K562 (cell line): ENCODE measurements at places on chromosomes 3 and 15. TPM values are rescaled to one million over a fixed set of nuclear protein-coding genes. Genes with fewer than 3 reads are reported as not detected.

Gene TLR9
- not detected in 2 replicates for total RNA-seq

Gene IMPG2
- 0.09 and 0.13 TPM in 2 replicates for total RNA-seq

Gene ST8SIA2
- total RNA-seq = not detected in 2 replicates

Gene FBXO40
- not detected in 2 replicates for total RNA-seq

Gene SLC12A8
- 0.33 TPM in 1 of 2 replicates, not detected in the other for total RNA-seq

Gene HMCES
- total RNA-seq = 34.7 and 42.6 TPM in 2 replicates

Gene VIPR1
- 0.34 and 0.38 TPM in 2 replicates for total RNA-seq

Gene GPR156
- 0.09 and 0.11 TPM in 2 replicates for total RNA-seq

Gene DAZL
- not detected in 2 replicates for total RNA-seq

Gene CADM2
- total RNA-seq = 0.92 and 0.95 TPM in 2 replicates

Gene CD86
- 0.07 and 0.16 TPM in 2 replicates for total RNA-seq

Gene TMEM62
- 10.6 and 11.9 TPM in 2 replicates for total RNA-seq

Gene CLSTN2
- 0.02 TPM in 2 replicates for total RNA-seq

Gene CCNB2
- 90.4 and 97.2 TPM in 2 replicates for total RNA-seq

Gene ABHD6
- total RNA-seq = 2.9 and 3.2 TPM in 2 replicates

Gene TEX55
- total RNA-seq = not detected in 2 replicates

Gene B3GALNT1
- 1.8 and 2.0 TPM in 2 replicates for total RNA-seq
